HEK293T (cell line): ENCODE measurements at places on chromosomes 16 and 17.

- DNase-seq = no peak
Measured at GRCh38 chr16:84929421-84930297, 81.7 kb downstream of the ZDHHC7 start.

GRCh38 chr17:17015230-17015629 is 27.0 kb upstream of the MPRIP start:
- DNase-seq = no peak

GRCh38 chr17:44502598-44503146 is 534 bp downstream of the GPATCH8 start:
- peak; percentile 24 for DNase-seq

GRCh38 chr17:73698966-73699365 is 54.7 kb upstream of the SDK2 start:
- no peak for DNase-seq

DNA sequence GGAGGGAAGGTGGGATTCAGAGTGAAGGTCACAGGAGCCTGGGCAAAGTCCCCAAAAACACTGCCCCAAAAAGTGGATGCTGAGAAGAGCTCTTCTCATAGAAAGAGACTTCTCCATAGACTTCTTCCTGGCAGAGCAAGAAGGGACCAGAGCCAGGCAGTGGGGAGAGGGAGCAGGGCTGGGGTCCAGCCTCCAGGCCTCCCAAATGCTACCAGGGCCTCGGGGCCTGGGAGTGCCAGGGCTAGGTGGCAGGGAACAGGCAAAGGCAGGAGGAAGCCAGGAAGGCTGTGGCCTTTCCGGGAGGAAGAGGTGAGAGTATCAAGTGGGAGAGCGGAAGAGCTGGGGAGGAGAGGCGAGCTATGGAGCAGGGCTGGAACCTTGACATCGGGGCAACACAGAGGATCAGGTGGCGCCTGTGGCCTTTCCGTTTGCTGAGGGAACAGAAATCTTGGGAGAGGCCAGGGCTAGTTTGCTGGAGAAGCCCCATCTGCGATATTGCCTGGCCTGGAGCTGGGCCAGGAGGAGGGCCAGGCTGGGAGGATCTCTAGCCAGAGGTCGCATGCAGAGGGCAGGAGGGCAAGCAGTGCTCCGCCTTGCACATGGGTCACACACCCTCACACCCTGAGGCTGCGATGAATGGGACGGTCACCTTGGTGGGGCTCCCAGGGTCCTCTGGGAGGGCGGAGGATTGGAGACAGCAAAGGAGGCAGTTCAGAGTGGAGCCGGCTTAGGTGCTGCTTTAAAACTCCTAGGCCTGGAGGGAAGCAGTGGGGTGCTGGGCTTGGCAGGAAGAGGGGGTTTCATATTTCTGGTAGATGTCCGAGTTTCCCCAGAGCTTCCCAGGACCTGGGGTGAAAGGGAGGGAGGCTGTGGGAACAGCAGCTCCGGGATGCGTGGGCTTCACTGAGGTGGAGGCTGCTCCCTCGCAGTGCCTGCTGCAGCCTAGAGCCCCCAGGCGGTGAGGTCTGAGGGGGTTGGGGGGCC is 3.4 kb downstream of the SLC16A5 start:
- DNase-seq = no peak

DNA sequence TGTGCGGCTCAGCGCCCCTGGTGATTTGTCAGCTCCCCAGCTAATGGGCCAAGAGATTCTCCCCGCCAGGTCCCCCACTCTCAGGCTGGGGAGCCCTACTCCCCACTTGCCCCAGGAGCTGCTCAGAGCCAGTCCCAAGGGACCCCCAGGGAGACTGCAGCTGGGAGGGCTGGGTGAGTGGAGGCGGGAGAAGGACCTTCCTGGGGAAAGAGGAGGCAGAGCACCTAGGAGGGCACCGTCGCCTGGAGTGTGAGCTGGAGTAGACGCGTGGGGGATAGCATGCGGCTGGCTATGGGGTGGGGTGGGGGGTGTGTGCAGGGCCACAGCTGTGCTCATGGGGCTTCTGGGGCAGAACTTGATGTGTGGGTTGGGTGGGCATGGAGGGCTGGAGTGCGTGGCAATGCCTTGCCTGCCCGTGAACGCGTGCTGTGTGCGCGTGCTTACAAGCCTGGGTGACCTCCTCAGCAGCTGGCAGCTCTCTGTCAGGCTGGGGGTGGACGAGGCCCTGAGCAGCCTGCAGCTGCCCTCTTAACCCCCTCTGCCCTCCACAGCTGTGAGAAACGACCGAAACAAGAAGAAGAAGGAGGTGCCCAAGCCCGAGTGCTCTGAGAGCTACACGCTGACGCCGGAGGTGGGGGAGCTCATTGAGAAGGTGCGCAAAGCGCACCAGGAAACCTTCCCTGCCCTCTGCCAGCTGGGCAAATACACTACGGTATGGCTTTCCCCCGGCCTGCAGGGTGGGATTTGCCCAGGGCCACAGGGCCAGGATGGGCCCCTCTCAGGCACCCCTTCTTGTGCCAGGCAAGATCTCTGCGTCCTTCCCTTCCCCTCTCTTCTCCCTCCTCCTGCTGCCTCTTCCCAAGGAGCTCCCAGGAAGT is 12.9 kb downstream of the GJD3 start:
- no peak for DNase-seq

- DNase-seq = no peak
Measured at GRCh38 chr17:63639125-63639524, 16.9 kb downstream of the MAP3K3 start.

DNA sequence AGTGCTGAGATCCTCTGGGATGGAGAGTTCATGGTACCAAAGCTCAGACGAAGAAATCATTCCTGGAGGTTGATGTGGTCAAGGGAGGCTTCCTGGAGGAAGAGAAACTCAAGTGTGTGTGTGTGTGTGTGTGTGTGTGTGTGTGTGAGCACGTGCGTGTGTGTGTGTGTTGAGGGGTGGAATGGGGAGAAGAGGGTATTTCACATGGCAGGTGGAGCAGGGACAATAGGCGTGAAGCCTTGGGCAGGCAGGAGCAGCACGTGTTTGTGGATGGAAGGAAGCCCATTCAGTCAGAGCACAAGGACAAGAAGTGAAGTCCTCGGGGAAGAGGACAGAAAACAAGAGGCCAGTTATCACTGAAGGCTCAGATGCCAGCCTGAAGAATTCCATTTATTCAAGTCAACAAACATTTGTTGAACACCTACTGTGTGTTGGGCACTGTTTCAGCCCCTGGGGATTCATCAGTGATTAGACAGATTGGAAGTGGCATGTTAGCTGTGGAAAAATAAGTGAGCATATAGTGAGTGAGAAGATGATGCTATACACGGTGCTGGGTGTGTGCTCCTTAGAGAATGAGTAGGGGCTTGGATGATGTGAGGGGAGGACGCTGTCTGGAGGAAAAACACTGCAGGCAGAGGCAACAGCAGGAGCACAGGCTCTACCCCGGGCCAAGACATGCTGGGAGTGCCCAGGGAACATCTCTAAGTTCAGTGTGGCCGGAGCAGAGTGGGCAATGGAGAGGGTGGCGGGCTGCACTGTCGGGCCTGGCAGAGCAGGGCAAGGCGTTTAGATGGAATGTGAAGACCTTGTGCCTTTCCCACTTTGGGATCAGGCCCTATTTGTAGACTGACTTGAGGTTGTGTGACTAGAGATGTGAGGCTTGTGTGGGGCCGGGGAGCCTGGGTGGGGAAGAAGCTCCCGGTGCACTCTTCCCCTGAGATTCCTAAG is 267.1 kb downstream of the CBLN1 start:
- DNase-seq = no peak

DNA sequence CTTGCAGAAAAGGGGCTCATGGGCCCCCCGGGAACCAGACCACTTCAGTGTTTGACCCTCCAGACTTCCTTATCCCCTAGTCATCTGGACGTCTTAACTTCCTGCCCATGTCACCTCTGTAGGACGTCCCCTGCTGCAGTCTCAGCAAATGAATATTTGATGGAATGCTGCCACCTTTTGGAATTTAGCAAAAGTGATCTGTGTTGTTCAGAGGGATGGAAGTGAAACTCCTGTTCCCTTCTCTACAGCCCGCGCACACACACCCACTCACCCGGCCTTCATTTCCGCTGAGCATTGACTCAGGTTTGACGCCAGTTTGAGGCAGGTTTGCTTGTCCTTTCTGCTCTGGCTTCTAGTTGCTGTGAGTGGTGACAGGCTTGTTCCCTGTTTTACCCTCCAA is 507.2 kb upstream of the EEF2KMT start:
- peak; percentile 35 for DNase-seq

DNA sequence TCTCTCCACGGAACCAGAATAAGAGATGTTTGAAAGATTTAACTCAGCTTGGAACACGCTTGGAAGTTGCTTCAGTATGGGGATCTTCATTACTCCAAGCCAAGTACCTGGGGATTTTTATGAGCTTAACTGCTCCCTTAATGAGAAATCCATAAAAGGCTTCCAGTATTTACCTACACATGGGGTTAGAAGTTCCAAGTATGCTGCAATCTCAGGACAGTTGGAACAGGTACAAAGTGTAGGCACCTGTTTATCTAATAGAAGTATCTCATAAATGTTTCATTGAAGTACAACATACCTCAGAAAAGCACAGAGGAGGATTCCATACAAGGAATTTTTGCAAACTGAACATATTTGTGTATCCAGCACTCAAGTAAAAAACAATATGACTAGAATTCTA is 161.6 kb upstream of the PIRT start:
- no peak for DNase-seq

GRCh38 chr17:59311051-59311468 is 20.4 kb upstream of the YPEL2 start:
- DNase-seq = peak; percentile 73

GRCh38 chr16:84175350-84176081 is 11.3 kb downstream of the TAF1C start:
- DNase-seq = peak; percentile 42

DNA sequence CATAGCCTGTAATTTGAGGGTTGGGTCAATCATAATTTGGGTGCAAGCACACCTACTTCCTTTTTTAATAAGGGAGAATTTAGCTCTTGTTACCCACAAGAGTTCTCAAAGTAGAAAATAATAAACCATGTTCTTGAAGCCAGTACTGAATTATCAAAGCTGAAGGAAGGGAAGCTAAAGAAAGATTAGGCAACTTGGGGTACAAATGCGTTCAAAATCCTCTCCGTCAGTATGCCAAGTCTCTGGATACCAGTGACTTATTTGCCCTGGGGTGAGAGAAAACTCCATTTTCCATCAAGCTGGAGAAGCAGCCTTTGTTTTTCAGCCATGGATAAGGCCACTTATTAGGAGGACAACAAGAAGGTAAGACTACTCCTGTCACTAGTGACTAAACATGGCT is 23.5 kb upstream of the DHRS13 start:
- DNase-seq = no peak

- no peak for DNase-seq
Measured at GRCh38 chr17:77704048-77704815, 254.3 kb upstream of the TNRC6C start.
